GM12864 (cell line): ENCODE measurements at places on chromosomes 16 and 17.

DNA sequence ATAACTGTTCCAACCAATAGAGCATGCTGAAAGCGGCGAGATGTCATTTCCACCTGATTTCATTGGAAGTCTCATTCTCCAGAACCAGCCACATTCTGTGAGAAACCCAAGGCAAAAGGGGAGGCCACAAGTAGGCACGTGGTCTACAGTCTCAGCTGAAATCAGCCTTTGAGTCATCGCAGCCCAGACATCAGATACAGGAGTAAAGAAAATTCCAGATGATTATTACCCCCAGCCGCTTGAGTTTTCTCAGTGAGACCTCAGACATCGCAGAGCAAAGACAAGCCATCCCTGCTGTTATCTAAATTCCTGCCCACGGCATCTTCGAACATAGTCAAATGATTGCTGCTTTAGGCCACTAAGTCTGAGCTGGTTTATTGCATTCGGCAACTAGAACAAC is 23.1 kb downstream of the STAT3 start:
- DNase-seq: no peak

GRCh38 chr17:21842332-21843317 is 150.3 kb downstream of the KCNJ18 start:
- DNase-seq: no peak

DNA sequence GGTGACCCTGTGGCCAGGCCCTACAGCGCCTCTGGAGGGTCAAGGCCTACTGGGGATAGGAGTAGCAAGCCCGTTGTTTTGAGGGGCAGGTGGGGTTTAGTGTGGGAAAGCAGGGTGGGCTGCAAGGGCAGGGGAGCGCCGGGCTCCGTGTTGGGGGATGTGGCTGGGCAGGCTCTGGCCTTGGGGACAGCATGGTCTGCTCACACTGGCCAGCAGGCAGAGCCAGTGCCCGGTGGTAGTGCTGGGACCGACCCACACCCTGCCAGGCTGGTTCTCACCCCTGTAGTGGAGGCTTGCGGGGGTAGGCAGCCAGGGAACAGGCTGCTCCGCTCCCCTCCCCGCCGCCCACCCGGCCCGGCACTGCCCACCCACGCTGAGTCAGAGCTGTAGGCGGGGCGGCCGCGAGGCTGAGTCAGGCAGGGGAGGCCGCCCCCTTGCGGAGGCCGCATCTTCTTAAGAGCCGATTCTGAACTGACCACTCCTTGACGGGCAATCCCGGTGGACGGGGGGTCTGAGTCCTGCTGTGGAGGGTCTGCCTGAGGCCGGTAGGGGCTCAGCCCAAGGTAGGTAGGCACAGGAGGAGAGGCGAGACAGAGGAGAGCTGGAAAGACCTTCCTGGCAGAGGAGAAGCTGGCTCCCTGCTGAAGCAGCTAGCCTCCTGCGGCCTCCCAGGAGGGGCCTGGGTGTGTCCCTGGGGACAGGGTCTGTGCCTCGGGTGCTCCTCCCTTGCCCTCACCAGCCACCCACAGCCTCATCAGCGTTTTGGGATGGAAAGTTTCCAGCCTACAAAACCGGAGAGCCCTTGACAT is 62.4 kb downstream of the BAIAP2 start:
- no peak for DNase-seq

GRCh38 chr17:33908363-33909064 is 346.6 kb upstream of the CCL2 start:
- DNase-seq: no peak

DNA sequence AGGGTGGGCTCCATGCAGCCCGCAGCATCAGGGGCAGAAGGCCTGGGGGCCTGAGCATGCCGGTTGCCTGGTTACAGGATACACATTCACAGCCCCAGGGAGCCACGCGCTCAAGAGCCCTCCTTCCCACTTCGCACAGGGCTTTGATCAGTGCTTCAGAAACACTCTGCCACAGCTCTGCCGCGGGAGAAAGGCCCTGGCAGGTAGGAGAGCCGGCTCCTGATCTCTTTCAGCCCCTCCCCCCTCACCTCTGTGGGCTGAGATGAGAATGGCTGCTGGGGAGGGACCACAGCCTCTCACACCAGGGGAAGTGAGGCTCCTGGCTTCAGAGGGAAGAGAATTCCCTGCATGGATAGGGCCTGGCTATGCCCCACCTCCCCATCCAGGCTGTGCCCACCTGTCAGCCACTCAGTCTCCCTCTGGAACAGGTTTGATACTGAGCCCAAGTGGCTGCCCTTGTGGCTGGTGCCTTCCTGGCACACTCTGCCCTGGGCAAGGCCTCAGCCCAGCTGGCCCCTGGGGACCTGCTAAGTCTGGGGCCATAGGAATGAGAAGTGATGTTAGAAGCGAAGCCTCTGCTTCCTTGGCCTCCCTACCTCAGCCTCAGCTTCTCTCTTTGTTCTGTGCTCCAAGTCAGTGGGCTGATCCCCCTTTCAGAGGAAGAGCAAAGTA is 8.6 kb downstream of the DOK4 start:
- DNase-seq: no peak

DNA sequence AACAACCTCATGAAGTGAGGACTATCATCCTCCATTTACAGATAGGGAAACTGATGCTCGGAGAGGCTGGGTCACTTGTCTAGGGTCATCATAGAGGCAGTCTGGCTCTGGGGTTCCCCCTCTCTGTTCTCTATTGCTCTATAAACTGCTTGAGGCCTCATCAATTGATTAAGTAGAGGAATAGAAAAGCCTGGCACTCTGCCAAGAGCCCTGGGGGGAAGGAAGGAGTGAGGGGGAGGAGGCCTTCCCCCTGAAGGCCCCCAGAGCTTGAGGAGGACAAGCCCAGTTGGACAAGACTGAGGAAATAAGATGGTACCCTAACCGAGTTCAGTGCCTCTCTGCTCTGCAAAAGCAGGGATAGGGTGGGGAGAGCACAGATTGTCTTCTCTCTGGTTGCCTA is 21.0 kb downstream of the SDK2 start:
- DNase-seq: no peak
